ENCODE measurements at places on chromosomes 2 and 18.
A peak's percentile ranks its signal among the peaks of the same experiment; 100 is the strongest.

DNA sequence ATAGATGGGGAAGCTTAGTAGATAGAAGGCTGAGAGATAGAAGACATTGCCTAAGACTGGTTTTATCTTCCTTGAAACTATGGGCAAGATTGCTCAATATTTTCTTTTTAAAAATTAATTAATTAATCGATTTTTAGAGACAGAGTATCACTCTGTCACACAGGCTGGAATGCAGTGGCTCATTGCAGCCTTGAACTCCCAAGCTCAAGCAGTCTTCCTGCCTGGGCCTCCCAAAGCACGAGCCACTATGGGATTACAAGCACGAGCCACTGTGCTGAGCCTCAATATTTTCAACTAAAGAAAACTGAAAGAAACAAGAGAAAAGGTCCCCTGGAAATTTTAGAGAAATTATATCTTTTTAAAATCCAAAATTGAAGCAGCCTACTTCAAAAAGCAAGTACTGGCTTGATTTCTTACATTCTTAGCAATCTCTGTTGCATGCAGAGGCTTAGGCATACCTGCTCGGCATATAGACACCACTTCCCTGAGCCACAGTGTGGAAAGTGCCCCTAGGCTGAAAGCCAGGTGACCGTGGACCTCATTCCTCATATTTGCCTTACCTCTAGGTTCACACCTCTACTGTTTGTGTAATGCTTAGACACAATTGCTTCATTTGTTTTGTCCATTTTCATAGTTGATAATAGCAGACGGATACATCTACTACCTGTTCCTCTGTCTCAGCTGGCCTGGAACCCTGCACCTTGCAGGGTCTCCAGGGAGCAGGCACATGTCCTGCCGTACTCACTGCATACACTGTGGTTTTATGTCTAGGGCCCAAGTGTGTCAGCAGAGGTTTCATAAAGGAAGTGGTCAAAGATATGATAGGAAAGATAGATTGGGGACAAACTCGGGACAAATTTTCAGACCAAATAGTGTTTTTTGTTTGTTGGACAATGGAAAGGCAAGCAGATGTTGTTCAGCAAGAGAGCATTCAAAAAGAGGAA, 166.5 kb upstream of the ALPP start:
- DNase-seq: no peak

GRCh38 chr2:168422584-168422983, 33.5 kb upstream of the CERS6 start:
- DNase-seq: no peak

DNA sequence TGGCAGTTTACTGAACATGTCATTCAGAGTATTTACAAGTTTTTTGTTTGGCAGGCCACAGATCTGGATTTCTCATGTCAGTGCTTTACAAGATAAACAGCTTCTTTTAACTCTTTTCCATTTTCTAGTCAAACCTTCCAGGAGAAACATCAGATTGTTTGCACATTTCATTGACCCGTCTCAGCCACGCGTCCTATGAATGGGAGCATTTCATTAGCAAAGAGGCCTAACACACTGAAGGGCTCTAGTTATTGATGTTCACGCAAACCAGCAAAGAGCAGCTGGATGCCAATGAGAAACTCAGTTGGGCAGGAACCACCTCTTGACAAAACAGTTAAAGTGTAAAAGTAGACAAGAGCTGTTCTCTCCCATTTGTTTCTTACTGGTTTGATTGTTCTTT, 29.2 kb upstream of the MFF start:
- DNase-seq: no peak

DNA sequence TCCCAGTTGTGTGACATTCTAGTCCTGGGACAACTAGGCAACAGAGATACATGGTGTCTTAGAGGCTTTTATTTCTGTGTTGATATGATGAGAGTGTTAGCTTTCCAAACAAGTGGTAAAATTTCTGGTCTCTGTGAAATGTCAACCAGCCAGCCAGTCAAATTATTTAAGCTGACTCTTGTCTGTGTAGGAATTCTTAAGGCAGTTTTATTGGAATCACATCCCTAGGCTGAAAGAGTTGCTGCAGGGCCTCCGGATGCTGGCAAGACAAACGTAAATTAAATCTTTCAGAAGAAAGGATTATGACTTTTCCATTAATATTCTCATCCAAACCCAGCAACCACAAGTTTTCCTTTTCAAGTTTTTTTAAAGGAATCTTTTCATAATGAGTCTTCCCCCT, 44.6 kb downstream of the SERPINB7 start:
- no peak for DNase-seq

- DNase-seq: no peak
Measured at GRCh38 chr2:176780348-176780747, 432.2 kb upstream of the HNRNPA3 start.

DNA sequence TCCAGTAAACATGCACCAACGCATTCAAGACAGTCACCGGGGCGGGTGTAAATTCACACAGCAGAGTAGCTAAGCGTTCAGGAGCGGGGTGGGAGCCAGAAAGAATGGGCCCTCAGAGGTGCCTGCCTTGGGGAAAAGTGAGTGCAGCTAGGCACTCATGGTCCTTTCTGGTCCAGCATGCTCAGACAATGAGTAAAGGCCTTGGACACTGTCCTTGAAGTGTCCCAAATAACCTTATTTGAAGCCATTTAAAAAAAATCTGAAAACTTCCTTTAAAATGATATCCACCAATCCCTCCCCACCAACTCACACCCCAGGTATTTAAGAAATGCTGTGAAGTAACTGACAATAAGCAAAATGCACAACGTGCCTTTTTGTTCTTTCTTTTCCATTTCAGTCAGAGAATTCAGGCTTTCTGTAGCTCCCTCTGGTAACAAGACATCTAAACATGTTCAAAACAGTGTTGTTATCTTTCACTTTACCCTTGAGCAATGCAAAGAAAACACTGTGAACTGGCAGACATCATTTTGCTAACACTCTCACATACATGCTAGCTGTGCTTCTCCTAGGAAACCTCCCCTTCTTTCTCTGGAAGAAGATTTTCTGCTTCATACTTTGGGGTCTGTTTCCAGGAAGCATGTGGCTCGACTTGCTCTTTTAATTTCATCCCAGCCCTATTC, 445.1 kb upstream of the SPRED2 start:
- DNase-seq: no peak

- no peak for DNase-seq
Measured at GRCh38 chr2:86372641-86373502, 35.4 kb upstream of the REEP1 start.

GRCh38 chr18:75162467-75162866, 46.5 kb downstream of the PTGR3 start:
- no peak for DNase-seq

- DNase-seq: peak; percentile 52
Measured at GRCh38 chr2:96143231-96143847, 1.9 kb downstream of the DUSP2 start.

- no peak for DNase-seq
Measured at GRCh38 chr2:96762529-96763311, 2.0 kb downstream of the CNNM4 start.

DNA sequence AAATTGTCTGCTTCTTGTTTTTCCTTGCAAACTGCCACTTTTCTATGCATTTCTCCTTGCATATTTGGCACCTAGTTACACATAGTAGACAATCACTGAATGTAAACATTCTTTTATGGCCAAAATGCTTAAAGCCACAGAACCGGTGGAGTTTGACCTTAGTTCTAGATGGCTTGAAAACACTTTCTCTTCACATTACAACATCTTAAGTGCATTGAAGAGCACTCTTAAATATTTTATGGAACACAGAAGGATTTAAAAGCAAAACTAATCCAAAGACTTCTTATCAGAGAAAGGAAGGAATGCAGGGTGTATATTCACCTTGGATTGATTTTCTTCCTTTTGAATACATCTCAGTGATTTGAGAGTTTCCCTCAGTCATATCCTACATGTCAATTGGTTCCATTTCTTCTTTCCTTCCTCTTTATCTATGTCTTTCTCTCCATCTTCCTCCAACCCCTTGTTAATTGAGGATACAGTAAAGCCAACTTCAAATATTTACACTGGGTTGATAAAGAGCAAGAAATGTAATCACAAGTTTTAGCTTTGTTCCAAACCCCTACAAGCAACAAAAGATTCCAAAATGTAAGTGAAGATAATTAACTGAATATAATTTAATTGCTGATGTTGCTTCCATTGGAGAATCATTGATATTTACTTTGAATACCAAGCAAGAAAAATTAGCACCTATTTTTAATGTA, 548.0 kb downstream of the CNTNAP5 start:
- no peak for DNase-seq

DNA sequence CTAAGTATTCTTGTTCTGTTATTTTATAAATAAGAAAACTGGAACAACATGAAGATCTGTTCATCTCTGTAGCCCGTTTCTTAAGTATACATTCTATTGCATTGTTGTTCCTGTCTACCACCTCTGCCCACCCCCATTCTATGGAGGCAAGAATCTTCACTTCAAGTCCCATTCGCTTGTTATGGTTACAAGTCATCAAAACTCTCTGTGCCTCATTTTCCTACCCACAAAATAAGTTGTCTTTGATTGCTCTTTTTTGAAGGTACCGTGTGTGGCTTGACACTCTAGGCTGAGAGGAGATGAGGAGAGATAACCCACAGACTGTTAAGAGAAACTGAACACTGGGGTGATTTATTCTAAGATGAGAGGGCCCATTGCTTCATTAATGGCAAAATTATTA, 2.9 kb upstream of the EVA1A start:
- DNase-seq: no peak

- no peak for DNase-seq
Measured at GRCh38 chr2:28593160-28593755, 97.4 kb downstream of the PLB1 start.
